Pancreas (tissue), 10 donors: ENCODE measurements at places on chromosomes 2 and 18.

GRCh38 chr2:239911641-239912071, 113.5 kb downstream of the NDUFA10 start:
- DNase-seq, result no peak
- no peaks in the 10 kb centered on the region for H3K27me3 ChIP-seq
- H3K27ac ChIP-seq, result no peak overlapping the region
- H3K4me3 ChIP-seq, result no peak overlapping the region
- no peaks in the 10 kb centered on the region for H3K36me3 ChIP-seq

GRCh38 chr2:241895712-241896641, 26.4 kb downstream of the RTP5 start:
- DNase-seq, result peak; percentile 80
- no peaks in the 10 kb centered on the region for H3K27me3 ChIP-seq
- H3K4me3 ChIP-seq, result no peak overlapping the region
- H3K36me3 ChIP-seq, result no peaks in the 10 kb centered on the region

DNA sequence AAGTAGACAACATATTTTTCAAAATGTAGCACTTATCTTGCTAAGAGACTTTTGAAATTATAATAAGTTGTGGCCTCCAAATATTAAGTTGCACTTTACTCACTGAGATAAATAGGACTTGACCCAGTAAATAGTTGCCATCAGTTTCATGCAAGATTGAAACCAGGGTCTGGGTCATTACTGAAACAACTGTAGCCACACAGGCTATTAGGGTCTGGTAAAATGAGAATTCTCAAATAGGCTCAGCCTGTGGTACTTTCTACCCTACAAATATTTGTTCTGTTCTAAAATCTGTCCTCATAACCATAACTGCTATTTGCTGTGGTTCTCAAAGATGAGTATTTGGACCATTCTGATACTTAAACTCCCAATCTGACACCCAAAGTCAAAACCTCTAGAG, 115.4 kb upstream of the STK17B start:
- no peak overlapping the region for H3K4me3 ChIP-seq
- no peaks in the 10 kb centered on the region for H3K36me3 ChIP-seq
- no peak for DNase-seq

- no peaks in the 10 kb centered on the region for H3K36me3 ChIP-seq
- peaks cover 5% of the 10 kb centered on the region for H3K4me1 ChIP-seq
- H3K4me3 ChIP-seq, result no peak overlapping the region
These were observed 60.0 kb upstream of the OTOF start for GRCh38 chr2:26537826-26538475.

DNA sequence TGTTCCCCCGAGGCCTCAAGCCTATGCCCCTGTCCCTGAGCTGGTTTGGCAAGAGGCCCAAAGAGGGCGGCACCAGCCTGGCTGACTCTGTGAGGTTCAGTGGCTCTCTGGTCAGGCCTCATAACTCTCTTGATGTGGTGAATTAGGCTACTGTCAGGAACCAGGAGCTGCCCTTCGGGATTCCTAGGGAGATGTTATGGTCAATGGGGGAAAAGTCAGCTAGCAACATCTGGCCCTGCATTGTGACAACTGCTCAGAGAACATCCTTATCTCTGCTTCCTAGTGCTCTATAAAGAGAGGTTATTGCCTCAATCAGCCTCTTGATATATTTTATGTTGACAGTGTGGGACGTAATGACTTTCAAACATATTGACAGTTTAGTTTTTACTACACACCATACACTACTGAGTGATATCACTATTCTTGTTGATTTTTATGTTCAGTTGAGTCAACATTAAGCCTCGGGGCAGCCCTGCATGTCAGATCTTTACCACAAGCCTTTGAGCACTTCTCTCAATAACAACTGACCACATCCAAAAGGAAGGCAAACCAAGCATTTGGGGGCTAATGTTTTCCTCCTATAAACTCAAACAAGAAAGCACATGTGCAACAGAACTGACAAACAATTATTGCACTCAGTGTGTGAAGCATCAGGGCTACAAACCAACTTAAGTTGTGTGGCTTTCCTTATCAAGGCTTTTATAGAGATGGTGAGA, 448.3 kb upstream of the SLC14A2 start:
- no peaks in the 10 kb centered on the region for H3K27me3 ChIP-seq
- no peak for DNase-seq
- H3K27ac ChIP-seq, result no peak overlapping the region
- H3K36me3 ChIP-seq, result no peaks in the 10 kb centered on the region
- H3K4me3 ChIP-seq, result no peak overlapping the region

DNA sequence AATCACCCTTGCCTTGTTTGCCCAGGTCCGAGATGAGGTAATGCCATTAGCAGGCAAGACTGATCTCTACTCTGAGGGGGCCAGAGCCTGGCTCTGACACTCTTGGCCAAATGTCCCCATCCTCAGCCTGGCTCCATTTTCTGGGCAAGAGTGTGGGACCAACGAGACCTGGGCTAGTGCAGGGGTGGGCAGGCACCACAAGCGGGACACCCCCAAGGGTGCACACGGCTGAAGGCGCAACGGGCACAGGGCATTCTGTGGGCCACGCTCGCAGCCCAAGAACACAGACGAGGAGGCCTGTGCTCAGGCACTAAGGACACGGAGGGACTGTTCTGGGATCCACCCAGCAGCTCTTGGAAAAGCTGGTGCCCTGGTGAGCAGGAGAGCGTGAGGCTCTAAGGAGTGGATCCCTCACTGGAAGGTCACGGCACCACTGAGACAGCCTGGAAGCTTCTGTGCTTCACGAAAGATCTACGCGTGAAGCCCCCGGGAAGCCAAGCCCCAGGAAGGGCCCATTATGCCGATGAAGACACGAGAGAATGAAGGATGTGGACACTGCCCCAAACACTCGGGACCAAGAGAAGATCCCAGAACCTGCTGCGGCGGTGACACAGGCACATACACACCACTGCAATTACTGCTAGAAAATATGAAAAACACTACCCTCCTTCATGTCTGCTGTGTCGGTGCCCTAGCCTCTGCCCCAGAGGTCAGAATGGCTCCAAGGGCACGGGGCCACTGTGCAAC, 138.2 kb downstream of the HDAC4 start:
- H3K27ac ChIP-seq, result no peak overlapping the region
- no peaks in the 10 kb centered on the region for H3K36me3 ChIP-seq
- H3K27me3 ChIP-seq, result no peaks in the 10 kb centered on the region
- DNase-seq, result no peak
- no peaks in the 10 kb centered on the region for H3K4me1 ChIP-seq
- no peak overlapping the region for H3K4me3 ChIP-seq

- no peaks in the 10 kb centered on the region for H3K36me3 ChIP-seq
- H3K27ac ChIP-seq, result no peak overlapping the region
- DNase-seq, result no peak
- H3K27me3 ChIP-seq, result no peaks in the 10 kb centered on the region
- H3K4me1 ChIP-seq, result no peaks in the 10 kb centered on the region
These were observed 146.7 kb downstream of the RPIA start for GRCh38 chr2:88838165-88838635.

- no peaks in the 10 kb centered on the region for H3K27me3 ChIP-seq
- H3K4me1 ChIP-seq, result no peaks in the 10 kb centered on the region
- DNase-seq, result no peak
- H3K27ac ChIP-seq, result peak overlapping the region; percentile 27
- H3K36me3 ChIP-seq, result no peaks in the 10 kb centered on the region
These were observed 15.4 kb upstream of the XDH start for GRCh38 chr2:31429759-31430438.

- H3K4me3 ChIP-seq, result no peak overlapping the region
- H3K4me1 ChIP-seq, result no peaks in the 10 kb centered on the region
- no peak overlapping the region for H3K27ac ChIP-seq
- no peak for DNase-seq
These were observed 293.5 kb downstream of the TRIB2 start for GRCh38 chr2:13010283-13010682.

DNA sequence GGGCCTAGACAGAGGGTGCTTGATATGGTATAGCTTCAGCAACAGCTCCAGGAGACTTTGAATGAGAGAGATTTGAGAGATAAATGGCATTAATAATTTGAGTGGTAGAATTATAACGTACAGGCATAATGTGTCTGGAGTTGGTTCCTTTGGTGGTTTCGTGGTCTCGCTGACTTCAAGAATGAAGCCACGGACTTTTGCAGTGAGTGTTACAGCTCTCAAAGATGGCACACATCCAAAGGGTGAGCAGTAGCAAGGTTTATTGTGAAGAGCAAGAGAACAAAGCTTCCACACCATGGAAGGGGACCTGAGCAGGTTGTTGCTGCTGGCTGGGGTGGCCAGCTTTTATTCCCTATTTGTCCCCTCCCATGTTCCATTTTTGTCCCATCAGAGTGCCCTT, 23.1 kb downstream of the PDCD1 start:
- DNase-seq, result no peak
- no peaks in the 10 kb centered on the region for H3K36me3 ChIP-seq
- no peaks in the 10 kb centered on the region for H3K4me1 ChIP-seq

- no peaks in the 10 kb centered on the region for H3K4me1 ChIP-seq
- DNase-seq, result no peak
- no peaks in the 10 kb centered on the region for H3K27me3 ChIP-seq
- no peaks in the 10 kb centered on the region for H3K36me3 ChIP-seq
These were observed 115.7 kb upstream of the OSR1 start for GRCh38 chr2:19474128-19474527.

DNA sequence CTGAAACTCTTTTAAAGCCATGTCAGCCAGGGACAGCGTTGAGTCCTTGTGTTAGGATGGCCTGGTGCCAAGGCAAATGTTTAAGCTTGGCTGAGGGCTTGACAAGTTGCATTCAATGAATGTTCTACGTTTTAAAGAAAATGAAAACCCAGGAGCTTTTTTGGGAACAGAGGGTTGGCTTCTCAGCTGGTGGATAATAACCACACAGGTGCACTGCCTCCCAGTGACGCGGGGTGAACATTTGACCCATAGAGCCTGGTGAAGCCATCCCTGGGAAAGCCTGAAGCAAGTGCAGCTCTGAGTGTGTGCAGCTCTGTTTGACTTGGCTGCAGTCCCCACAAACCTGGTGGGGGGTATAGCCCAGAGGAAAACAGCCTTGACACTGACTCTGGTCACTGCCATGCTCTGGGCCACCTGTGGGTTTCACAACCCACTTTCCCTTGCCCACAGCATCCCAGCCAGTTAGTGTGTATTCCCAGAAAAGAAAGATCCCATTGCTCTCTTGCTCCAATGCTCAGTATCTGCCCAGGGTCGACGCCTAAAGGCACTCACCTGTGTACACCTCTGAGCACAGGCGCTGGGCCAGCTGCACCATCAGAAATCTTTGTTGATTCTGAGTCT, 874.9 kb downstream of the RNF144A start:
- DNase-seq, result peak; percentile 85
- H3K27me3 ChIP-seq, result no peaks in the 10 kb centered on the region
- no peak overlapping the region for H3K4me3 ChIP-seq
- no peaks in the 10 kb centered on the region for H3K36me3 ChIP-seq

DNA sequence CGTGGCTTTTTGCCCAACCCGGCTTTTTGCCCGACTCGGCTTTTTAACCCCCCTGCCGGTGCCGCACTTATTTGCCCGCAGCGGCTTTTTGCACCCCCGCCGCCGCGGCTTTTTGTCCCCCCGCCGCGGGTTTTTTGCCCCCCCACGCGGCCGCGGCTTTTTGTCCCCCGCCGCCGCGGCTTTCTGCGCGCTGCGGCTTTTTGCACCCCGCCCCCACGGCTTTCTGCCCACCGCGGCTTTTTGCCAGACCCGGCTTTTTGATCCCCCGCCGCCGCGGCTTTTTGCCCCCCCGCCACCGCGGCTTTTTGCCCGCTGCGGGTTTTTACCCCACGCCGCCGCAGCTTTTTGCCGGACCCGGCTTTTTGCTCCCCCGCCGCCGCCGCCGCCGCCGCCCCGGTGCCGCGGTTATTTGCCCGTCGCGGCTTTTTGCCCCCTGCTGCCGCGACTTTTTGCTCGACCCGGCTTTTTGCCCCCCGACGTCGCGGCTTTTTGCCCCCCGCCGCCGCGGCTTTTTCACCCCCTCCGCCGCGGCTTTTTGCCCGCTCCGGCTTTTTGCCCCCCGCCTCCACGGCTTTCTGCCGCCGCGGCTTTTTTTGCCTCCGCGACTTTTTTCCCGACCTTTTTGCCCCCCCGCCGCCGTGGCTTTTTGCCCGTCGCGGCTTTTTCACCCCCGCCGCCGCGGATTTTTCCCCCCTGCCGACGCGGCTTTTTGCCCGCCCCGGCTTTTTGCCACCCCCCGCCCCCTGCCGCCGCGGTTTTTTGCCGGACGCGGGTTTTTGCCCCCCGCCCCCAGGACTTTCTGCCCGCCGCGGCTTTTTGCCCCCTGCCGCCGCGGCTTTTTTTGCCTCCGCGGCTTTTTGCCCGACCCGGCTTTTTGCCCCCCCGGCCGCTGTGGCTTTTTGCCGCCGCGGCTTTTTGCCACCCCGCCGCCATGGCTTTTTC, 2786.5 kb downstream of the RPIA start:
- H3K27me3 ChIP-seq, result peaks cover 4% of the 10 kb centered on the region
- no peaks in the 10 kb centered on the region for H3K36me3 ChIP-seq
- H3K4me1 ChIP-seq, result no peaks in the 10 kb centered on the region
- H3K27ac ChIP-seq, result no peak overlapping the region

DNA sequence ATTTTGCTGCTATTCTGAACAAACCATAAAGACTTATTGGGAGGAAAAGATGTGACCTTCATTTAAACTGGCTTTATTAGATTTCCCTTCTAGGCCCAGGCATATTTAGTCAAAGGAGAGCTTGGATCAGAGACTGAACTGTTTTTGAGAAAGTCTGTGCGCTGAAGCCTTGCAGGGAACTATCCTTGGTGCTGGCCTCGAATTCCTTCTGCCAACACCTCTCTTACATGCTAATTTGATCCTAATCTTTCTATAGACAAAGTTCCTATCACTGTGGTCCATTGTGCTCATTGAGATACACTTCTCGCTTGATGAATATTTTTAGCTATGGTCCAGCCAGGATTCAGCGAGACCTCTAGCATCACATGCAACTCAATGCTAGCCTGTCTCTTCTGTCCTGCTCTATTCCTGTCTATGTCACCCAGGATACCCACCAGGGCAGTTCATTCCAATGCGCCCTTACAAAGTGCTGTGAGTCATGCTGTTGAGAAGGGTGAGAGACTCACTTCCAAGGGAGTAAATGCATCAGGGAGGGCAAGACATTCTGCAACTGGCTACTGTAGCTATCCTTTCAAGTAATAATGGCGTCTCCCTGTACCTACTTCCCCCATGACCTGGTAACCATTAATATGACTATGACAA, 356.7 kb upstream of the LYPD1 start:
- H3K27me3 ChIP-seq, result no peaks in the 10 kb centered on the region
- H3K4me1 ChIP-seq, result no peaks in the 10 kb centered on the region
- DNase-seq, result no peak
- H3K4me3 ChIP-seq, result no peak overlapping the region
- H3K36me3 ChIP-seq, result no peaks in the 10 kb centered on the region
